ENCODE measurements at places on chromosomes 1 and 21.

GRCh38 chr21:33067457-33067856 lies 2.5 kb upstream of the OLIG1 start:
- no peak for DNase-seq

DNA sequence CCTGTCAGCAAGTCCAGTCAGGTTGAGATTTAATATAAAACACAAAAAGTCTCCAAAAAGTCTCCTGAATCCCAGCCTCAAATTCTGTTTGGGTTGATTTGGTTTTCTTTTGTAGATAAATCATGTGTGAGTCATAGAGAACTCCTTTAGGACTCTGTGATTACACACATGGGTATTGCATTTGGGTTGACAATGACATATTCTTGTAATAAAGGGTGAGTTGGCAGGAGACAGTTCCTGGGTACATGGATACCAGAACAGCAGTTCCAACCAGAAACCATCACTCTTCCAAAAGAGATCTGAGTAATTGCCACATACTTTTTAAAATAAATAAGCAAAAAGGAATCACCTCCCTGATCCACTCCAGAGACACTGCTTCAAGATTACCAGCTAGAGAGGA lies 8.9 kb downstream of the CR2 start:
- no peak for DNase-seq

- DNase-seq = no peak
Measured at GRCh38 chr1:3626025-3626424, 1.2 kb downstream of the TPRG1L start.

GRCh38 chr21:25967901-25968438 lies 202.6 kb downstream of the APP start:
- no peak for DNase-seq

- DNase-seq = no peak
Measured at GRCh38 chr1:153513023-153513422, 22.8 kb downstream of the S100A6 start.

- peak; percentile 67 for DNase-seq
Measured at GRCh38 chr1:20250340-20250989, 40.2 kb upstream of the VWA5B1 start.

- no peak for DNase-seq
Measured at GRCh38 chr1:154485910-154486496, 16.0 kb upstream of the TDRD10 start.

- peak; percentile 81 for DNase-seq
Measured at GRCh38 chr1:48109390-48110013, 112.3 kb upstream of the TRABD2B start.

DNA sequence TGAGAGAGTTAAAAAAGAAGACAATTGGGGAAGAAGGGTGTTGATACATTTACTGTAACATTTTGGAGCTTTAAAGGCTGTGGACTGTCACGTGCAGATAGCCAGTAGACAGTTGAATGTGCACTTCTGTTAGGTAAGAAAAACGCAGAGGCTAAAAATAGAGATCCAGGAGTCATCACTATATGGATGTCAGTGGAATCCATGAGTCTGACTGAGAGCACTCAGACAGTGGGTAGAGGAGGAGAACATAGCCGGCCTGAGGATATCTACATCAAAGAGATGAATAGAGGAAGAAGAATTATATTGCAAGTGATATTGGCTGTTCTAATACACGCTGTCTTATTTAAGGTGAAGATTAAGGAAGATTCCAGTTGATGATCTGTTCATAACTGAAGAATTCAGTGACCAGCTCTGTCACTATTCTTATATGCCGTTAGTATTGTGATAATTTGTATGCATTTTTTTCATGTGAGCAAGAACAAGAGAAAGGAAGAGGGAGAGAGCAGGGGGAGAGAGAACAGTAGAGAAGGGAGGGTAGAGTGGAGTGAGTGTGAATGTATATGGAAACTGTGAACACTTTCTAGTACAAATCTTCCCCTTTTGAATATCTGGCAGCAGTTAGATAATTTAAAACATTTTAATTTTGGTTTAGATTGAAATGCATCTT lies 344.8 kb downstream of the CHRM3 start:
- no peak for DNase-seq

DNA sequence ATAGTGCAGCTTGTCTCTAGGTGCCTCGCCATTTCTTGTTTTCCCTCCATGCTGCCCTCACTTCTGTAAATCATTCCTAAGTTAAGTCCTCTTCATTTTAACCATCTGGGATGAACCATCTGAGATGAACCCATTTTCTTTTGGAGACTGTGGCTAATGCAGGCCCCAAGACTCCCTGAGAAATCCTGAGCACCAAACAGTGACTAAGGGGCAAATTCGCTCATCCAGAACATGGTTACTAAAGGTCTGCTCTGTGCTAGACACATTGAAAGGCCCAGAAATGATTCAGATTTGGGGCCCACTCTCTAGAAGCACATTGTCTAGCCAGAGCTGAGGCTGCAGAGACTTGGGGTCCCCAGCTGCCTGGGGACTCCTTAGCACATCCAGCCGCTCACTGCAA lies 151.9 kb upstream of the CTTNBP2NL start:
- DNase-seq = no peak

- DNase-seq = no peak
Measured at GRCh38 chr1:200960948-200961340, 62.6 kb downstream of the KIF21B start.

DNA sequence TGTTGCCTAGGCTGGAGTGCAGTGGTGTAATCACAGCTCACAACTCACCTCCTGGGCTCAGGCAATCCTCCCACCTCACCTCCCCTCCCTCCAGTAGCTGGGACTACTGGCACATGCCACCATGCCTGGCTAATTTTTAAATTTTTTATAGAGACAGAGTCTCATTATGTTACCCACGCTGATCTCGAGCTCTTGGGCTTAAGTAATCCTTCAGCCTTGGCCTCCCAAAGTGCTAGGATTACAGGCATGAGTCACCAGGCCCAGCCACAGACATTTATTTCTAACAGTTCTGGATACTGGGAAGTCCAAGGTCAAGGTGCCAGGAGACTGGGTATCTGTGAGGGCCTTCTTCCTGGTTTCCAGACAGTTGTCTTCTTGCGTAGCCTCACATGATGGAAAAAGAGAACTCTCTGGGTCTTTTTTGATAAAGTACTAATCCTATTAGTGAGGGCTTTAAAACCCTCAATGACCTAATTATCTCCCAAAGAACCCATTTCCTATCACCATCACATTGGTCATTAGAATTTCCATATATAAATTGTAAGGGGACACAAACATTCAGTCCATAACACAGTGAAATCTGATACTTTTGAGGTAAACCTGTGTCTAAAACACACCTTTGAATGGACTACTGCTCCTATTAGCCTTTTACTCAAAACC lies 67.9 kb downstream of the PHACTR4 start:
- peak; percentile 81 for DNase-seq

- no peak for DNase-seq
Measured at GRCh38 chr1:10832703-10833102, 36.3 kb upstream of the CASZ1 start.

- no peak for DNase-seq
Measured at GRCh38 chr1:67947114-67947513, 103.3 kb downstream of the DIRAS3 start.

- no peak for DNase-seq
Measured at GRCh38 chr1:209102531-209102930, 481.0 kb upstream of the CAMK1G start.

DNA sequence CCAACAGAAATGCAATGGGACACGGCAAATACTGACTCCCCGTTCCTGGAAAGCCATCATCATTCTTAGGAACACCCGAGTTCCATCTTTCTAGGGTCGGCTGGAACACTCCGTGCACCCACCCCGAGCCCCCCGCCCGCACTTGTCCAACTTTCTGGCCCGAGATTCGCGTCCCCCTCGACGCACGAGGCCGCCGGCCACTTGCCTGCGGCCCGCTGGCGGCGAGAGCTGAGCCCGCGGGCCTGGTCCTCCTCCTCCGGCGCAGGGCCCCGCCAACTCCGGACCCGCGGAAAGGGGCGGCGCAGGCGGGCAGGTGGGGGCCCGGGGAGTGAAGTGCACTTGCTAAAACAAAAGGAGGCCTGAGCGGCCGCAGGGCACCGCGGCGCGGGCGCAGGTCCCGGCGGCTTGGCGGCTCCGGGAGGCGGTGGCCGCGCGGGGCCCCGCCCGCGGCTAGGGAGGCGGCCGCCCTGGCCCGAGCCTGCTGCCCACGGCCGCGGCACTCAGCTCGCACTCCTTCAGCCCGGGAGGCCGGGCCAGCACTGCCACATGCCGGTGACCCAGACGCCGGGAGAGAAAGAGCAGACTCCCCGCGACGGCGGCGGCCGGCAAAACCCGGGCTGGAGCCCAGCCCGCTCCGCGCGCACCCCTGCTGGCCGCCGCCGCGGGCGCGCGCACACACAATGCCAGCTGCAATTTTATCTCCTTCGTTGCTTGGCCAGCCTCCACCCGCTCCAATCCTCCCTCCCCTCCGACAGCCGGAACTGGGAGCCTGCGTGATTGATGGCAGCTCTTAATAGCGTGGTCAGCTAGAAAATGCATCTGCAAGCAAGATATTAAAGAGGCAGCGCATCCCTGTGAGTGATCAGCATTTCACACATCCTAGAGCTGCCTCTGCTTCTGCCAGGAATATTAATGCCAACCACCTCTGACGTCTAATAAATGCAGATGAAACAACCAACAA lies 114.3 kb downstream of the RERE start:
- peak; percentile 98 for DNase-seq

DNA sequence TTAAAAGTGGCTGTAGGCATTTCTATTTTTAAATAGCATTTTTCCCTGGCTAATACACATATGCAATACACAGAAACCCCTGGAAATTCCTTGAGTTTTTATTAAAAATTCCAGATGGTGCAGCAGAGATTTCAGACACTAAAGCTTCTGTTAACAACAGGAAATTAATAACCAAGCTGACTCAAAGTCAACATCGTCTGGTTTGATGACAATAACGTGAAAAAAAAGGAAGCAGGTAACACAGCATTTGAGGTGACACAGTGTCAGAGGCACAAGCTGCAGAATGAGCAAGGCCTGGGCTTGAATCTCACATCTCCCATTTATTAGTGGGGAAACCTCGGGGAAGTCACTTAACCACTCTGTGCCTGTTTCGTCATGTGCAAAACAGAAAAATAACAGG lies 64.6 kb upstream of the GJB5 start:
- DNase-seq = no peak

DNA sequence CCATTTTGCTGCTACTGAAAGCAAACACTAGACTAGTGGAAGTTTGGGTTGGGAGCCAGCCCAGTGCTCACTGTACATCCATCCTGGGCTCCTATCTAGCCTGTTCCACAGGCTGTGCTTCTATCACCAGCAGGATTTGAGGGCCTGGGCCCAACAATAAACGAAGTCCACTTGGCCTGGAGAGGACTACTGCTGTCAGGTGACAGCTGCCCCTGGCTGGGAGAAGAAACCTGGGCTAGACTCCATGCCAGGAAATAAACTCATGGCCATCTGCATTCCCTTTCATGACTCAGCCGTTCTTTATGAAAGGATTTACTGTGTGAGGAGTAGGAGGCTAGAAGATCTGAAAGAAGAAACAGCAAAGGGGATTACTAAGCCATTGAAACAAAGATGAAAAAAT lies 35.5 kb downstream of the COLGALT2 start:
- peak; percentile 70 for DNase-seq

- no peak for DNase-seq
Measured at GRCh38 chr1:236520445-236521005, 3.3 kb upstream of the LGALS8 start.

GRCh38 chr21:44984428-44984791 lies 44.6 kb downstream of the SLX9 start:
- peak; percentile 64 for DNase-seq
